ENCODE measurements at places on chromosomes 3 and 15. TPM values are rescaled to one million over a fixed set of nuclear protein-coding genes. Genes with fewer than 3 reads are reported as not detected.

TEX264 gene
- 63.2 TPM for total RNA-seq

PLOD2 gene
- total RNA-seq = 49.2 TPM

STAC gene
- total RNA-seq = 4.3 TPM

SRGAP3 gene
- total RNA-seq = 1.2 TPM

BLM gene
- 8.4 TPM for total RNA-seq

COL7A1 gene
- total RNA-seq = 29.3 TPM

CEP19 gene
- 0.89 TPM for total RNA-seq

FNDC3B gene
- 23.3 TPM for total RNA-seq

SPINT1 gene
- total RNA-seq = 2.5 TPM

CX3CR1 gene
- total RNA-seq = 0.15 TPM

PHLDB2 gene
- 18.0 TPM for total RNA-seq

FBXL22 gene
- total RNA-seq = 0.15 TPM

THRB gene
- total RNA-seq = 0.84 TPM

MED12L gene
- total RNA-seq = 0.17 TPM

GUCA1C gene
- not detected for total RNA-seq

SPINK8 gene
- total RNA-seq = not detected

GOLGA6L22 gene
- not detected for total RNA-seq

FYTTD1 gene
- total RNA-seq = 22.0 TPM

SCAMP5 gene
- total RNA-seq = 0.45 TPM

KNG1 gene
- total RNA-seq = not detected

PIF1 gene
- total RNA-seq = 22.0 TPM

RAB6B gene
- total RNA-seq = 0.34 TPM

TLR9 gene
- total RNA-seq = under 0.01 TPM

AHSG gene
- not detected for total RNA-seq

SLC24A5 gene
- total RNA-seq = not detected

TM4SF18 gene
- under 0.01 TPM for total RNA-seq

GCSAM gene
- not detected for total RNA-seq

ITIH1 gene
- total RNA-seq = not detected

NOX5 gene
- not detected for total RNA-seq

PPM1M gene
- 15.6 TPM for total RNA-seq

PARP9 gene
- total RNA-seq = 9.8 TPM

RPUSD2 gene
- 13.2 TPM for total RNA-seq

ZNF662 gene
- total RNA-seq = 1.0 TPM

SLC30A4 gene
- total RNA-seq = 3.7 TPM

LOXL1 gene
- 112 TPM for total RNA-seq

CCDC54 gene
- total RNA-seq = not detected

ALG1L2 gene
- not detected for total RNA-seq

PPP4R2 gene
- total RNA-seq = 18.7 TPM

TMEM45A gene
- 13.2 TPM for total RNA-seq

ATP10A gene
- total RNA-seq = 1.8 TPM

All from bronchus fibroblast of lung (primary cell).